ENCODE measurements at places on chromosomes 3 and 15.

GRCh38 chr15:88529021-88529630 lies 17.4 kb downstream of the DET1 start:
- no peak for DNase-seq

DNA sequence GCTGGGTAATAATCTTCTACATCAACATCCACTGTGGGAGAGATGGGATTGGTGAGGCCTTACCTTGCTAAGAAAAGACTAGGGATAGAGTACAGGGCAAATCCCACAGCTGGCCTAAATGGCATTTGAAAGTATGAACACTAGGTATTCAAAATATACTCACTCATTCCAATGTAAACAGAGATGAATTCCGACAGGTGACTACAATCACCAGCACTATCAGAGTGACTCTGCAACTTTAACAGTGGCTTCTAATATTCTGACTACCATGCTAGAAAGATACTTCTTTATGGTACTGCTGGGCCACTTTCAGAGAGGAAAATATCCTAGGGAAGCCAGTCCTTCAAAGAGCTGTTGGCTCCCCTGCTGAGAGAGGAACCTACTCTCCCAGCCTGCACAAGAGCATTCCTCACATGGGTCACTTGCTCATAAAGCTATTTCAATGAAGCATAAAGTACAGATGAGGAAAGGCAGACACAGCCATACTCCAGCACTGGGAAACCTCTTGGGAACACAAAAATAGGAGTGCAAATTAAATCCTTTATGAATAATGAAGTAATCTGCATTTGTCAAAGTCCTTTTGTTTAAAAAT lies 21.5 kb upstream of the MAN2C1 start:
- no peak for DNase-seq

DNA sequence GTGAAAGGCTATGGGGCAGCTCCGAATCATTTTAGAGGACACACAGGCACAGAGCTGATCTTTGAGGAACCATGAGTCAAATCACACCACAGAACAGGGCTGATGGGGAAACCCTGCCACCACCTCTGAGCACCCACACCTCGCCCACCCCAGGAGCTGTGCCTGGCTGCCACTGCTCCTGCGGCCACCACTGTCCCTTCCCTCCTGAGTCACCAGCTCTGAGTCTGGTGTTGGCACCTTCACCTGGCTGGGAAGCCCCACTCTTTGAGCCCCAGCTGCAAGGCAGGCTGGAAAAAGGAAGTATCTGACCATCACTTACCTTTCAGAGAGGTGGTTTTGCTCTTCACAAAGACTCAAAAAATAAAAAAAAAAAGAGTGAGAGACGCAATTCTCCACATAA lies 63.6 kb upstream of the MEF2A start:
- DNase-seq: peak; percentile 80

DNA sequence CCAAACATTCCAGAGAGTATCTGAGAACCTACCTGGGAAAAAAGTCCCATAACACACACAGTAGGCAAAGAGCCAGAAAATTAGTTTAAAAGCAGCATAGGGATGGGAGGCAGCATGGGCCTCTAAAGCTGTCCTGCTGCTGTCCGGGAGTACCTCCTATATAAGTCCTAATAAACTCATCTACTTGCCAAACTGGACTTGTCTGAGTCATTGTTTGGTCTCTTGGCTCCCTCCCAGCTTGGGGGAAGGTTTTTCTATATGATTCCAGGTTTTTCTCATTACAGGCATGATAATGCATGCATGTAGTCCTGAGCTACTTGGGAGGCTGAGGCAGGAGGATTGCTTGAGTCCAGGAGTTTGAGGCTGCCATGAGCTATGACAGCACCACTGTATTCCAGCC lies 17.5 kb upstream of the HACD2 start:
- no peak for DNase-seq

- DNase-seq: no peak
Observed at GRCh38 chr3:142232340-142232739, 7.0 kb upstream of the GK5 start.

DNA sequence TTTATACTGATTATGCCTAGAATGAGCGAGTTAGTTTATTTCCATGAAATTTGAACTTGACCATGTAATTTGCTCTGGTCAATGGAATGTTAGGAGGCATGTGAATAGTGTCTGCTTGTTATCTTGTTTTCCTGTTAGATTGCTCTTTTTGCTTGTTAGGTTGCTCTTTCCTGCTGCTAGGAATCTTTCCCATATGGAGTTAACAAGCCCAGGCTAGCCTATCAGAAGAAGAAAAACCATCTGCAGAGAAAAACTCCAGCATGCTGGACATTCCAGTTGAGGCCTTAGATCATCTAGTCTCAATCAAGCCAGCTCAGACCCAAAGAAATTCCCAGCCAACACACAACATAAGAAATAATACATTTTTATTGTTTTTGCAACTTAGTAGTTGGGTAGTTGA lies 470.2 kb upstream of the AGTR1 start:
- DNase-seq: no peak

DNA sequence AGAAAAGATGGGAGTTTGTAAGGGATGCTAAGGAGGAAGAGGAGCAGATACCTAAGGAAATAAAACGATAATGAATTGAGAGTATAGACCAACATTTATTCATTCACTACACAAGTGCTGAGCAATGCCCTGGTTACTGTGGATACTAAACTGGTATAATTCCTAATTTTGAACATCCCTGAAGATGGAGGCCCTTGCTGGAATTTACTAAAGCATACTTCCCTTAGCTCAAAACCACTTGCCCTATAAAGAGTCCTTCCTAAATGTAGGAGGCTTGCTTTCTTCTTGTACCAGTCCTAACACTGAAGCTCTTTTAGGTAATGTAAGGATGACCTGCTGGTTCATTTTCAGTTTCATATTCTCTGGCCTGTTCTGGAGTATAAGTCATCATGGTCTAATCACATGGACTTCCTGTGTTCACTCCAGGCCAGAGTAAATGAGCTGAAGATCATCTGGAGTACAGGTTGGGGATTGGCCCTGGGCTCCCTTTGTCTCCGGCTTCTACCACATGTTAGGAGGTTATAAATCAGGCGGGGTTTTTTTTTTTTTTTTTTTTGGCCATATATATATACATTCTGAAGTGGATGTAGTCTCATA lies 40.1 kb upstream of the MTMR10 start:
- DNase-seq: no peak

DNA sequence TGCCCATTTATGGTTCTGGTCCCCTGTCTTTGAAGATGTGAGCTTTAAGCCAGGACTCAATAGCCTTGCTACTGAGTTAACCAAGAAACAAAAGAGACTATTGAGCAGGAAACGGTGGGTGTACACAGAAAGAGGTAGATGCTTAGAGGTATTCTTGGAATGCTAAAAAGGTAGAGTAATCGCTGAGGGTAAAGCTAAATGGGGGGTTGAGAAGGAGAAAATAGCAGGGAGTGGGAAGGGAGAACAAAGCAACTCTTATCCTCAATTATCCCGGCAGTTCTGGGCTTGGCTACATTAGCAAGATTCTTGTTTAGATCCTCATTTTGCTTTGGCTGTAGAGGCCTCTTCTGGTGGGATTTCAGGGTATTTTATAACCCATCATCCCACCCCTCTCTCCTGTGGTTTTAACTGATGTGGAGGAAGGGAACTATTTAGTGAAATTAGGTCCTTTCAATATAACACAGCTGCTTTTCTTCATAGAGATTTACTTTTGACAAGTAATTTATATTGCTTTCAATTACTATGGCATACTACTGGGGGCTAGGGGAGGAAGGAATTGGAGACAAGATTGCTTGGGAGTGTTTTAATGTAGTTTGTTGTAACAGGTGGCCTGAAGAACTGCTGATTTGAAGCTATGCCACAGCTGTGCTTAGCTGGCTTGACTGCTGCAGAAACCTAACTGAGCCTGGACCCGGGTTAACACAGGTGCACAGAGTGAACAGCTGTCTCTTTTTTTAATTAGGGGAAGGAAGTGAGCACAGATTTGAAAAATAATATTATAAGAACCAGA lies 234.3 kb upstream of the CCDC54 start:
- DNase-seq: no peak

- no peak for DNase-seq
Observed at GRCh38 chr3:106529738-106530137, 660.9 kb upstream of the CBLB start.

DNA sequence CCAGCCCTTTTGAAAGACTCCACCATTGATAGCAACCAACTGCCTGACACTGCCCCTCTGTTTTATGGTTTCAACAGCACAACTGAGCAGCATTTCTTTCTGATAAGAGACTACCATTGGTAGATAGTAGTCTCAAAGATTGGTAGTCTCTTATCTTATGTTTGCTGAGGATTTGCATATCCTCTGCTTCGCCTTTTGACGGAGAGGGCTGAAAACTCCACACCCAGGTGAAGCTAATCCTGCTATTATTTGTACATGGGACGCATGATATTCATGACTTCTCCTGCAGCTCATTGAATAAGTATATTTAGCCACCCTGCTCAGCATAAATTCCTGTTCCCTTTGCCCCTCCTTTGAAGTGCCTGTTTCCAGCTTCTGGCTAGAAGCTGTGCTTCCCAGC lies 119.4 kb upstream of the STRIT1 start:
- no peak for DNase-seq

GRCh38 chr3:21795921-21796320 lies 44.9 kb upstream of the ZNF385D start:
- no peak for DNase-seq

- no peak for DNase-seq
Observed at GRCh38 chr3:108822123-108822897, at the start of gene TRAT1. TRAT1 (plus strand) TSS chr3:108822786; CDS start chr3:108822928, 142 bp downstream.

DNA sequence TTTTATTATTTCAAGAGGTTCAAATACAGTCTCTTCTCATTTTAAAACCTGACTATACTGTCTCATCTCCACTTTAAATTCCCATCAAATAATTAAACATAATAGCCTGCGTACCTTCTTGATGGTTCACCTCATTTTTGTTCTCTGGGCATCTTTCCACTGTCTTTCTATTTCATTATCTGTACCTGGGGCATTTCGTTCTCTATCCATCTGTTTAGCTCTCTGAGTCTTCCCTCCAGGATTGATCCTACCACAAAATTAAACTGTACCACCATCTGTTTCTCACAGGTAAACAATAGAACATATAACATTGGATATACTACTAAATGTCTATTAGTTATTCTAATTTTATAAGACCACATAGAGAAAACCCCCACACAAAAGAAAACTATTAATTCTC lies 1331.4 kb downstream of the NSUN3 start:
- DNase-seq: no peak

- no peak for DNase-seq
Observed at GRCh38 chr3:149186219-149186618, 35.4 kb downstream of the CP start.

DNA sequence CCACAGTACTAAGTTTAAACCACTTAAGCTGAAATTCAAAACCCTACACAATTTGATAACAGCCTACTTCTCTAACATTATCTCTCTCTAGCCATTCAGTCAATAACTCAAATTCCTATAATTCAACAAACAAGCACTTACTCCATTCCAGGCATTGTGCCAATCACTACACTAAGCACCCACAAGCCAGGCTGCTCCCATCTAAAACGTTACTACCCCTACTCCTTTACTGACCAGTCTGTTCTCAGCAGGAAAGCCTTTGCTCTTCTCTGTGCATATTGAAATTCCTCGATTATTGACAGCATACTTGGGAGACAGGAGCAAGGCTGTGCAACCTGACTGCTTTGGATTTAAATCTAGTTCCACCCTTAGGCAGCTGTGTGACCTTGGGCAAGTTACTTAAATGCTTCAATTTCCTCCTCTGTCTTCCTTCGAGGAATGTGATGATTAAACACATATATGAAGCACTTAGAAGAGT lies 177.2 kb upstream of the THBS1 start:
- no peak for DNase-seq

- no peak for DNase-seq
Observed at GRCh38 chr3:185046164-185046515, 106.7 kb downstream of the C3orf70 start.

DNA sequence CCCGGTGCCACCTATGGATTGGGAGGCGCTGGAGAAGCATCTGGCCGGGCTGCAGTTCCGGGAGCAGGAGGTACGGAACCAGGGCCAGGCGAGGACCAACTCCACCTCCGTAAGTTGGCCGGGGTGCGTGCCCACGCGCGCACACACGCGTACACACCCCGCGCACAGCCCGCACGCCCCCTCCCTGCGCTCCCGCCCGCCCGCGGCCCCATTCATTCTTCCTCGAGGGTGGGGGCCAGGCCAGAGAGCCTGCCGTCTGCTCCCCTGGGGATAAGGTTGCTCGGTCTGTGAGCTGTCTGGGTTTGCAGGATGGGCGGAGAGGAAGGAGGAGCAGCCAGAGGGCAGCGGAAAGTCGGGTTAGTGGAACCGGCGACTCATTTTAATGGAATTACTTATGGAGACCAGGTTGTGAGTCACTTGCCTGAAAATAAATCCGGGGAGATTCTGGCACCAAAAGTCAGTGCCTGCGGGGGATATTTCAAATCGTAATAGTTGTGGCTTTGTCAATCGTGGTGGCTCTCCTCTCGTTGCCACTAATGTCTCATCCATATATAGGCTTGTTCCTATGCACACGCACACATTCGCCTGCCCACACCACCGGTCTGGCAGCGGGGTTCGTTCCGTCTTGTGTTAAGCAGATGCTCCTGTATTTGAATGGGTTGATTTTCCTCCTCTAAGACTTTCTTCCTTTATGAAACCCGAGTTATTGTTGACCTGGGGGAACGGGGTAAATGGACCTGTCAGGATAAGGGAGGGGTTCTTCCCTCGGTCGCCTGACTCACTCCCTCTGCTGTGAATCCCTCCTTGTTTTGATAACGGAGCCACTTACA lies 223.4 kb upstream of the IL12A start:
- no peak for DNase-seq

- no peak for DNase-seq
Observed at GRCh38 chr3:45861043-45861719, 19.3 kb upstream of the LZTFL1 start.

GRCh38 chr15:64536244-64536836 lies 76.0 kb downstream of the ZNF609 start:
- no peak for DNase-seq

DNA sequence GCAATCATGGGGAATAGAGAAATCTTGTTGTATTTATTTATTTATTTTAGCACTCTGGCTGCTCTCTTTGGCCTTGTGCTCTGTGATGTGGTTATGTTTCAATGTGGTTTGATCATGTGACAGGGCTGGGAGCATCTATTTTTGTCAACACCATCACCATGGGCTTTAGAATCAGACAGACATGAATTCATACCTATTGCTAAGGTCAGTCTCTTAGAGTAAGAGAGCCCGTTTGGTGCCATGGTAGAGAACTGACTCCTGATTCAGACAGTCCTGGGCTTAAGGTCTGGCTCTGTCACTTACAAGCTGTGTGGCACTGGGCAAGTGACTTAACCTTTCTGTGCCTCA lies 157.0 kb downstream of the RYR3 start:
- no peak for DNase-seq

- no peak for DNase-seq
Observed at GRCh38 chr15:95563634-95564033, 766.9 kb upstream of the NR2F2 start.

- DNase-seq: no peak
Observed at GRCh38 chr3:23385327-23385726, 182.2 kb downstream of the UBE2E2 start.

- DNase-seq: no peak
Observed at GRCh38 chr3:182023843-182024242, 312.1 kb downstream of the SOX2 start.

- DNase-seq: no peak
Observed at GRCh38 chr3:166934879-166935278, 445.2 kb downstream of the ZBBX start.

Measured in stimulated activated naive CD8-positive, alpha-beta T cell treated with anti-CD3 and anti-CD28 coated beads, Interleukin-15, amount 100 ng/mL, for 72 hours (primary cell).